Adrenal gland (tissue), 19 donors: ENCODE measurements at places on chromosomes 12 and 14.
A peak's percentile ranks its signal among the peaks of the same experiment; 100 is the strongest.

- DNase-seq, result no peak
Observed at GRCh38 chr12:128933039-128933438, 79.8 kb downstream of the GLT1D1 start.

DNA sequence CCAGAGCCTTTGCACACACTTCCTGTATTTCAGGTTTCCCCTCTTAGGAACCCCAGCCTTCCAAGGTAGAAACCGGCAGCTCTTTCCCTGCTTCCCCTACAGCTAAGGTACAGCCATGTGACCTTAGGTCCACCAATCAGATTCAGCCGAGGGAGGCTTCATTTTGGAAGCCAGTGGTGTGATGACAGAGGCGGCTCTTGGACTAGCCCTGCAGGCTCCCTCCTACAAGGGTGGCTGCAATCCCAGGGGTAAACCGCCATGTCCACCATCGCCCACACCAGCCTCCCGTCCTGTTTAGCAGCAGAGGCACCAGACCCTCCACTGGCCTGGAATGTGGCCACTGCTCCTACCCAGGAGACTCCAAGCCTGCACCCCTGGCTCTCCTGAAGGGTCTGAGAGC is 65.6 kb downstream of the SERPINA3 start:
- DNase-seq, result no peak

DNA sequence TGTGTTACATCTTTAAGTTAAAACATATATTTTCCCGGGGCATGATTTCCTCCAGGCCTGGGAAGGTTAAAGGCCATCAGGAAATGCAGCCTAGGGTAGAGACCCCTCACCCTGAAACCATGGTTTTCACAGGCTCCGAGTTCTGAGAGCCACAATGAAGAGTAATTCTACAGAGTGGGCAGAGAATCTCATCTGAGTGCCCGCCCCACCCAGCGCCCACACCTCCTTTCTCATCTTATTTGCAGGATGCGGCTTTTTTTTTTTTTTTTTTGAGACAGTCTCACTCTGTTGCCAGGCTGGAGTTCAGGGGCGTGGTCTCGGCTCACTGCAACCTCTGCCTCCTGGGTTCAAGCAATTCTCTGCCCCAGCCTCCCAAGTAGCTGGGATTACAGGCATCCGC is 170.7 kb downstream of the FOXN3 start:
- no peak for DNase-seq

DNA sequence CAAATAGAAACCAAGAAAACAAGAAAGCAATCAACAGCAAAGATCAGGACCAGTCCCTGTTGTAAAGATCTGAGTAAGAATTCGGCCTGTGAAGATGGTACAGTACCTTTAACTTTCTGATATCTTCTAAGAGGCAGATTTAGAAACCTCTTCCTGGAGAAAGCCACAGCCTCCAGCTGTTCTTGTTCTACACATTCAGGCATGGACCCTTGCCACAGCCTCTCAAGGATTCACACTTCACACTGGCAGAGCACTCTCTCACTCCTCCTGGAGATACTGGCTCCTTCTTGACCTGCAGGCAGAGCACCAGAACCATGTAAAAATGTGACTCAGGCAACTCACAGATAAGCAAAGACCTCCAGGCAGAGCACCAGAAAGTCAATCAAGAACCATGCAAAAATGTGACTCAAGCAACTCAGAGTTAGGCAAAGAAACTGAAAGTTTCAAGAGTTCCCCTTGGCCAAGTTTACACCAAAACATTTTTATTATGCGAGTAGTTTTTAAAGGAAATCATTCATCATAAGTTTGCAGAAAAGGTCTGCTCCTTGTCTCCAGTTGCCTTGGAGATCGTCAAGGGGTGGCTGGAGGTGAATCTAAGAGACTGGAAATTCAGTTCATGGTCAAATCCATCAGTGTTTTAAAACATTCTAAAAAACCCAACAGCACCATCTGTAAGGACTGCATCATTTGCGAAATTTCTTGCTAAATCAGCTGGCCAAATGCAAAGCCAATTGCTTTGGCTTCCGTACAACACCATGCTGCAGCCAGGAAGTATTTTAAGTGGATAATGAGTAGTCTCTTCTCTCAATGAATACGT is 119.3 kb upstream of the MDM1 start:
- DNase-seq, result peak; percentile 67
